Endothelial cell of umbilical vein (primary cell): ENCODE measurements at places on chromosomes 7 and 10. TPM values are rescaled to one million over a fixed set of nuclear protein-coding genes. Genes with fewer than 3 reads are reported as not detected.
A peak's percentile ranks its signal among the peaks of the same experiment; 100 is the strongest.

MMD2 gene
- total RNA-seq, result not detected in 2 replicates

HPS6 gene
- 18.5 TPM in 2 replicates for total RNA-seq

MKI67 gene
- total RNA-seq, result 101 and 125 TPM in 2 replicates

MYL10 gene
- total RNA-seq, result not detected in 2 replicates

NPY4R2 gene
- total RNA-seq, result not detected in 2 replicates

LDB1 gene
- 65.7 and 67.7 TPM in 2 replicates for total RNA-seq

SRRM3 gene
- 4.8 and 5.4 TPM in 2 replicates for total RNA-seq

CHN2 gene
- 3.2 and 5.0 TPM in 2 replicates for total RNA-seq

CALML3 gene
- total RNA-seq, result not detected in 2 replicates

FXYD4 gene
- not detected in 2 replicates for total RNA-seq

GRCh38 chr7:112888781-112889180 is 98.6 kb upstream of the TMEM168 start:
- H3K4me3 ChIP-seq, result no peak overlapping the region
- DNase-seq, result no peak
- no peaks in the 10 kb centered on the region for H3K4me1 ChIP-seq
- H3K27me3 ChIP-seq, result no peaks in the 10 kb centered on the region
- H3K36me3 ChIP-seq, result no peaks in the 10 kb centered on the region
- H3K27ac ChIP-seq, result no peak overlapping the region

GRCh38 chr7:108136191-108136688 is 6.1 kb upstream of the LAMB4 start:
- no peak overlapping the region for H3K27ac ChIP-seq
- H3K27me3 ChIP-seq, result no peaks in the 10 kb centered on the region
- H3K36me3 ChIP-seq, result no peaks in the 10 kb centered on the region
- peaks cover 2% of the 10 kb centered on the region for H3K4me1 ChIP-seq
- no peak for DNase-seq

- H3K4me3 ChIP-seq, result no peak overlapping the region
- H3K4me1 ChIP-seq, result no peaks in the 10 kb centered on the region
- DNase-seq, result no peak
These were observed 191.3 kb downstream of the HECW1 start for GRCh38 chr7:43303740-43304241.

DNA sequence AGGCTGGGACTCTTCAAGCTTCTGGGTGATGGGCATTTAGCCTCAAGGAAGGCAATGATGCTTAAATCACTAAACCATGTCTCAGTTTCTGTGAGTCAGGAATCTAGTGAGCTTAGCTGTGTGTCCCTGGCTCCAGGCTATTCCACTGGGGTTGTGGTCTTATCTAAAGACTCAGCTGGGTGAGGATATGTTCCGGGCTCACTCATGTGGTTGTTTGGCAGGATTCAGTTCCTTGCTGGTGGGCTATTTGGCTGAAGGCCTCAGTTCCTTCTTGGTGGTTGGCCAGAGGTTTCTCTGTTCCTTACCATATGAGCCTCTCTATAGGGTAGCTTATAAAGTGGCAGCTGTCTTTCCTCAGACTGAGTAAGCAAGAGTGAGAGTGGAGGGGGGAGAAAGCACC is 12.0 kb downstream of the EVX1 start:
- H3K36me3 ChIP-seq, result no peaks in the 10 kb centered on the region
- H3K4me3 ChIP-seq, result no peak overlapping the region
- peaks cover 65% of the 10 kb centered on the region for H3K27me3 ChIP-seq
- H3K27ac ChIP-seq, result no peak overlapping the region

- DNase-seq, result peak; percentile 76
- H3K27me3 ChIP-seq, result no peaks in the 10 kb centered on the region
- H3K36me3 ChIP-seq, result peaks cover 2% of the 10 kb centered on the region
- H3K27ac ChIP-seq, result peak overlapping the region; percentile 36
These were observed 73.3 kb upstream of the RHEB start for GRCh38 chr7:151592868-151593486.

DNA sequence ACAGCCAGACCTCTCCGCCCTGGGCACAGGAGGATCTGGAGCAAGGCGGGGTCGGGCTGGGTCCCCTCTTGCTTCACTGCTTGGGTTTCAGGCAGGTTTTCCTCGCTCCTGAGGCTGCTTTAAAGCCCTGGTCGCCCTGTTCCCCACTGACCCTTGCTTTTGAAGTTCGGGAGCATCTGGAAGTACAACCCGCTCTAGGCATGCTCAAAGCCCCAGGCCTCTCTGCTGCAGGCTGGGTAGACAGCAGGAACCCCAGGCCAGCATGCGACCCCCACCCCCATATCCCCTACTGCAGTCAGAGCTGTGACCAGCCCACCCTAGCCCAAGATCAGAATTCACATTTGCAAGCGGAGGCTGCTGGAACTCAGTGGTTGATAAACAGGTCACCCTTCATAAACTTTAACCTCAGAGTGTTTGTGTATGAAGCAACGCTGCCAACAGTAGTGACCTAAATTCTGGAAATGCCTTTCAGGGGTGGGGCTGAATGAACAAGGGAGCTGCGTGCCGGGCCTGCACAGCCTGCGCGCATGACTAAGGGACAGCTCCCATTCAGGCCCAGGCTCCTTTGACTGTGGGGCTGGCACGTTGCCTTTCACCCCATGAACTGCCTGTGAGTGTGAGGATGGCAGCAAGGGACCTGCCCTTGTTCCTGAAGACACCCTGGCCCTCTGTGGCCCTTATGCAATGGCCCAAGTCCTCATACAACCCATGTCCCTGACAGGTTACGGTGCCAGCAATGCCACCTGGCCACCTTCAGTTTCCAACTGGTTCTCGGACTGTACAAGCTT is 52.5 kb downstream of the PROSER2 start:
- H3K27ac ChIP-seq, result no peak overlapping the region
- no peak overlapping the region for H3K4me3 ChIP-seq
- H3K36me3 ChIP-seq, result no peaks in the 10 kb centered on the region
- peak; percentile 48 for DNase-seq
- H3K27me3 ChIP-seq, result no peaks in the 10 kb centered on the region
- H3K4me1 ChIP-seq, result peaks cover 27% of the 10 kb centered on the region

DNA sequence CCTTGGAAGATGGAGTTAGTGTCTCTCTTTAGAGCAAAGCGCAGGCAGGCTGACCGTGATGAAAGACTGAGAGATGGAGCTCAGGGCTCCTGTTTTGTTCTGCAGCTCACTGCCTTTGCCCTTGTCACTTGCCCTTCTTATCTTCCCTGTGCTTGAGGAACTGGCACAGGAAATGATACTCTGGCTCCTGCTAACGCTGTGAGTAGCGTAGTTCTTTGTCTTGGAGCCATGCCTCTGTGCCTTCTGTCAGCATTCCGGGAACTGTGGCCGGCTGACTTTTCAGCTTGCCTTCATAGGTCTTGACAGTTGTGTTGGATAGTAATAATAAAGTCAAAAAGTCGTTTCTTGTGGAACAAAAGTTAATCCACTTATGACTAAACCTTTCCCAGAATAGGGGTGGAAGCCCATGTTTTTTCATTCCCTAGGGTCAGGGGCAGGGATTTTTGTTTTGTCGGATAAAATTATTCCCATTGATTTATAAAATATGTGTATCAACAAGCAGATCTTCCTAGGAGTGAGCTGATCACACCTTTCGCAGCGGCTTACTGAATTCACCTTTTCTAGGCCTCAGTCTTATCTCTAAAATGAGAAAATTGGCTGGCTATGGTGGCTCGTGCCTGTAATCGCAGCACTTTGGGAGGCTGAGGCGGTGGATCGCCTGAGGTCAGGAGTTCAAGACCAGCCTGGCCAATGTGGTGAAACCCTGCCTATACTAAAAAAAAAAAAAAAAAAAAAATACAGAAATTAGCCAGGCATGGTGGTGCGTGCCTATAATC is 16.6 kb upstream of the TMEM236 start:
- peak; percentile 81 for DNase-seq
- H3K4me1 ChIP-seq, result peaks cover 9% of the 10 kb centered on the region
- H3K36me3 ChIP-seq, result no peaks in the 10 kb centered on the region
- no peak overlapping the region for H3K4me3 ChIP-seq

DNA sequence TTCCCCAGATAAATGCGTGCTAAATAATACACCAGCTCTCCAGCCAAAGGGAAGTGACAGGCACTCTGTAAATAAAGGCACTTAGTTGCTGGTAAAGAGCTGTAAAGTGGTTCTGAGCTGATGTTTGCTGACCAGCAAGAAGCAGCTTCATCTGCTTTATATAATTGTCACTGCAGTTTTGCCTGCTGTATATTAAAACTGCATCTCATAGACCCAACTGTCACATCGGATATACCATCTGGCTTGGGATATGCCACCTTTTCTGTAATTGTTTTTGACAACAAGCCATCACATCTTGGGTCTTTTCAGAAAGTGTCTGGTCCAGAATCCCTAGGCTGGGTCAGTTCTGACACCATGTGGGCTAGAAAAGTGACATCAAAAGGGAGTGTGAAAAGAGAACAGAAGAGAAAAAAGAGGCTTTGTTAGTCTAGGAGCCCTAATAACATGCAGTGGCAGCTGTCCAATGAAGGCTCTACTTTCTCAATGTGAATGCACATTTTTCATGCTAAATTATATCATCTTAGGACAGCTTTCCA is 697.6 kb downstream of the KCNMA1 start:
- DNase-seq, result no peak
- H3K4me1 ChIP-seq, result no peaks in the 10 kb centered on the region
- H3K36me3 ChIP-seq, result no peaks in the 10 kb centered on the region

GRCh38 chr7:50037086-50037485 is 56.0 kb downstream of the ZPBP start:
- H3K4me3 ChIP-seq, result no peak overlapping the region
- DNase-seq, result no peak
- H3K4me1 ChIP-seq, result no peaks in the 10 kb centered on the region
- no peak overlapping the region for H3K27ac ChIP-seq

DNA sequence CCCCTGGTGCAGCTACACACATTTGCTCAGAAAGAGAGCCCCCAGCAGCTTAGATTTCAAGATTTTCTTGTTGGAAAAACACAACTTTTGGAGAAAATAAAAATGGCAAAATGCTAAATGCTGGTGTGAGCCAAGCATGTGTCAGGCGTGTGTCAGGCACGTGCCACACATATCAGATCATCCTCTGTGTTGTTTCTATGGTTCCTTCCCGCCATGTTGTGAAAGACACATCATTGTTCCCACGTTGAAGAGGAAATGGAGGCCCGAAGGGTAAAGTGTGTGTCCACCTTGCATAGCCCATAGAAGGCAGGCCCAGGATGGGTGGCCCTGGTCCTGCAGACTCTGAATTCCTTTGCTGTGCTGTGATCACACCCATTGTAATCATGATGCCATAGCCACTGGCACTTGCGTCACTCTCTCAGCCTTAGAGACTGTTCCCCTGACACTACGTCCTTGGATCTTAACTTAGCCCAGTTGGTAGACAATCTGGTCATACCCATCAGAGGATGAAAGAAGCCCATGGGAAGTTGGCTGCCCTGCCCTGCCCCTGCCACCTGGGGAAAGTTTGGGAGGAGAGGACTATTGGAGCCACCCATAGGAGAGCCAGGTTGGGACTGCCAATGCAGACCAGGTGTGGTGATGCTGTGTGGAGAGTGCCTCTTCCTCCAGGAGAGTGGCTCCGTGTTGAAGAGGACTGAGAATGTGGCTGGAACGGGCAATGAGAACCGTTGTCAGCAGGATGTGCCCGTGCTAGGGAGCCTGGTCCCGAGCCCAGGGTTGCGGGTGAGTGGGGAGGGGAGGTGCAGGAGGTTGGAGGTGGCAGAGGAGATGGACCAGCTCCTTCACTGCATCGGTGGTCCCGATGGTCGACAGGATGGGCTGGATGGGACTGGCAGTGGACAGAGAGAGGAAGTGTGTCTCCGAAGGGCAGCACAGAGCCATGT is 65.6 kb upstream of the IGFBP3 start:
- no peaks in the 10 kb centered on the region for H3K36me3 ChIP-seq
- no peak overlapping the region for H3K27ac ChIP-seq
- no peaks in the 10 kb centered on the region for H3K4me1 ChIP-seq
- H3K27me3 ChIP-seq, result no peaks in the 10 kb centered on the region
- no peak overlapping the region for H3K4me3 ChIP-seq

DNA sequence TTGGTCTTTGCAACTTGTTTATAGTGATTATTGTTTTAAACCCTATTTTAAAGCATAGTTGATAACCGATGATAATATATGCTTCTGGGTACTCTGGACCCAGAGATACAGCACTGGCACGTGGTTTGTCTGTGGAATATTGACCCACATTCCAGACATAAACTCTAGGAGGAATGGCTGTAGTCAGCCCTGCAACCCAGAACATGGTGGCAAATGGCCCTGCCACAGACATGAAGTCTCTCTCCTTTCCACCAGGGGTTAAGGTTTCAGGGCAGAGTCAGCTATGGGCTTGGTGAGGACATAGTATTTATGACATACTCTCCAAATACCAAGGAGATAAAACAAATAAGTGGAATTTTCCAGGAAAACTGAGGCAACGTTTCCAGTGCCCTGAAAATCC is 83.6 kb downstream of the NAMPT start:
- no peak overlapping the region for H3K4me3 ChIP-seq
- H3K27ac ChIP-seq, result no peak overlapping the region
- H3K36me3 ChIP-seq, result no peaks in the 10 kb centered on the region
- peaks cover 19% of the 10 kb centered on the region for H3K4me1 ChIP-seq

GRCh38 chr10:132649651-132650360 is 112.2 kb downstream of the INPP5A start:
- no peak for DNase-seq
- no peak overlapping the region for H3K27ac ChIP-seq
- no peaks in the 10 kb centered on the region for H3K27me3 ChIP-seq
- no peaks in the 10 kb centered on the region for H3K36me3 ChIP-seq
- H3K4me3 ChIP-seq, result no peak overlapping the region

DNA sequence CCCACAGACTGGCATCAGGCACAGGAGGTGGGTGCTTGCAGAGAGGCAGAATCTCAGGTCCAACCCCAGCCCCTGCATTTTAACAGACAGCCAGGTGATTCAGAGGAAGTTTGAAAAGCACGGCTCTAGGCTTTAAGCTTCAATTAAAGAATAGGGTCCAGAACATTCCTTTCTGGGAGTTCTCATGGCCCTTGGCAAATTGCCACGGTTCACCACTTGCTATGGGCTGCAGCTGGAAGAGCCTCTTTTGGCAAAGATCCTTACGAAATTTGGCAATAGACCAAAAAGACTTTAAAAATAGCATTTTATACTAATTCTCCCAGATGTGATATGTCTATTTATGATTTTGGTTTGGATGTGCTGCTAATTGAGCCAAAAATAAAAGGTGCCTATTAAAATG is 148.1 kb downstream of the ITGA8 start:
- H3K4me1 ChIP-seq, result no peaks in the 10 kb centered on the region
- H3K27me3 ChIP-seq, result no peaks in the 10 kb centered on the region
- H3K4me3 ChIP-seq, result no peak overlapping the region
- DNase-seq, result peak; percentile 58
